Stimulated activated CD4-positive, alpha-beta T cell treated with anti-CD3 and anti-CD28 coated beads, Interleukin-2, amount 100 ng/mL, for 24 hours (primary cell): ENCODE measurements at places on chromosomes 7 and 10.
A peak's percentile ranks its signal among the peaks of the same experiment; 100 is the strongest.

DNA sequence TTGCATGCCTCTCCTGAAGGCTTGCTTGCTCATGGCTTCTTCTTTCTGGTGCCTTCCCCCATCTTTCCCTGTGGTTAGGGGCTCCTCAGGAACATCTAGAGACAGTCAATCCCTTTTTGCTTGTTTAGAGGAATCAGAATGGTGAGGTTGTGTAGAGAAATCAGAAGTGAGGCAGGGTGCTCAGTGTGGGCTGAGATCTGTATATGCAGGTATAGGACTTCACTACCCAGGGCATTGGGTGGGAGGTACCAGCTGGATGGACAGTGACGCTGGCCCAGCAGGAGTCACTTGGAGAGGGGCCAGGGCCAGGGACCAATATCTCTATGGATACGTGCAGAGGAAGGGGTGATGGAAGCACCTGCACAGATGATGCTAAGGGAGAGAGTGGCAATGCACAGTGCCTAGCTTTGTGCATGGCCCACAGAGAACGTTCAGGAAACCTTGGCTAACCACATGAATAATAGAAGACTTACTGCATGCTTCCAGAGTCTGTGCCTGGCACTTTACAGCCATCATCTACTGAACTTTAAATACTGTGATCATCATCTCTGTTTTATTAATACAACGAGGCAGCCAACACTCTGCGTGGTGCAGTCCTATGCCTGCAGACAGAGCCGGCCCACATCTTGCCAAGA is 255.2 kb downstream of the ABCA13 start:
- no peak for DNase-seq

- DNase-seq, result no peak
These were observed 5.8 kb upstream of the KCNH2 start for GRCh38 chr7:150983893-150984368.

DNA sequence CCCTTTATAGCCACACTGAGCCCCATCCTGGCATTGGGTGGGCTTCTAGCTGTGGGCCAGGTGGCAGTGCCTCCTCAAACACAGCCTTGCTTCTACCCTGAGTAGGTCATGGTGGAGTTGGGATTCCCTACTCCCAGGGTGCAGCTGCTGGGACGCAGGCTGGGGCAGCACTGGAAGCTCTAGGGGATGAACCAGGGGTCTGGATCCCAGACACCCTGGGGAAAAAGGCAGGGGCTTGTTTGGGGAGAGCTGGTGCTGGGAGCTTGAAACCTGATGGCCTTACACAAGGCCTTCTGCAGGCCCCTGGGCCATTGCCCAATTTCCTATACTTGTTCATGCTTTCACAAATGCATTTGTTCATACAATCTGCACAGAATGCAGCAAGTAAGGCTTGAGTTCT is 103.7 kb upstream of the CTBP2 start:
- DNase-seq, result no peak

DNA sequence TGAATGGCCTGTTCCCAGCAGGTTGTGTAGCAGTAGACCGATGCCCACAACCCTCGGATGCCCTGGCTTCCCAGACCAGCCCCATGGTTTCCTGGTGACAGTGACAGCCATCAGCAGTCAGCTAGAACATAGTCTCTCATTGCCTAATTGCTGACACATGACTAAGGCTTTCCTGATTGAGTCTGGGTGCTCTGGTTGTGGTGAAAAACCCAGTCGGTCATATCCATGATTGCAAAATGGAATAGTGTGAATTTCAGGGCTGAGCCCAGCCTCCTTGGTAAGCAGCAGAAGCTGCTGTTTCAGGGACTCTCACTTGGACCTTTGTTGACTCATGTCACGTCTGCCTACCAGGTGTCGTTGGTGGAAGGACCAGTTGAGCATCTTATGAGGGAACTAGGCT is 36.6 kb downstream of the POR start:
- no peak for DNase-seq

- DNase-seq, result no peak
These were observed 54.3 kb downstream of the LRRC18 start for GRCh38 chr10:48885376-48885775.

DNA sequence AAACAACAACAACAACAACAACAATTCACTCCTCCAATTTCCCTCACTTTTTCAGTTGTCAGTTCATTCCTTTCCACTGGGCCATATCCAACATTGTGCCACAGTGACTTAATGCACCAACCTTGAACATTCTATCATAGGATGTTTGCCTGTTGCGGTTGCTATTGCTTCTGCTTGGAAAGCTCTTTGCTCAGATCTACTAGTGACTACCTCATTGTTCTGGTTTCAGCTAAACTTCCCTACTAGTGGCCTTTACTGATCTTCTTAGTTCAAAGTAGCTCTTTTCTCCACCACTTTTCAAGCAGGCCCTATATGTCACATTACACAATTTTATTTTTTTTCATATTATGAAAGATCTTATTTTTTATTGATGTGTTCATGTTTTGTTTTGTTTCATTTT is 9.8 kb upstream of the STEAP4 start:
- no peak for DNase-seq

DNA sequence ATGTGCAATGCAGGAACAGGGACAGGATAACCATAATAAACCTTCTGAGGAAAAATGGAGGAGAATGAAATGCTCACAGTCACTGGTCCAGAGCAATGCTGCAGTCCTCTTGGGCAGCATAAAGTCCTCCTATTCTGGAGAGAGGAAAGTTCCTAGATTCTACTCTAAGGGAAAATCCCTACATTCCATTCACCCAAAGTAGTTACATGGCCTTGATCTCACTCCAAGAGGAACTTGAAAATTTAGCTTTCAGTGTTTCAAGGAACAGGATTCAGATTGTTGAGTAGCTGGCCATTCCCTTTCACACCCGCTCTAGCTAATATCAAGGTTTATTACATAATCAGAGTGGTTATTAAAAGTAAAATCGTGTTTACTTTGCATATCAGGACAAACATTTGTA is 168.3 kb downstream of the CHRM2 start:
- DNase-seq, result no peak

- DNase-seq, result no peak
These were observed 101.4 kb downstream of the GPAM start for GRCh38 chr10:112082120-112082519.

DNA sequence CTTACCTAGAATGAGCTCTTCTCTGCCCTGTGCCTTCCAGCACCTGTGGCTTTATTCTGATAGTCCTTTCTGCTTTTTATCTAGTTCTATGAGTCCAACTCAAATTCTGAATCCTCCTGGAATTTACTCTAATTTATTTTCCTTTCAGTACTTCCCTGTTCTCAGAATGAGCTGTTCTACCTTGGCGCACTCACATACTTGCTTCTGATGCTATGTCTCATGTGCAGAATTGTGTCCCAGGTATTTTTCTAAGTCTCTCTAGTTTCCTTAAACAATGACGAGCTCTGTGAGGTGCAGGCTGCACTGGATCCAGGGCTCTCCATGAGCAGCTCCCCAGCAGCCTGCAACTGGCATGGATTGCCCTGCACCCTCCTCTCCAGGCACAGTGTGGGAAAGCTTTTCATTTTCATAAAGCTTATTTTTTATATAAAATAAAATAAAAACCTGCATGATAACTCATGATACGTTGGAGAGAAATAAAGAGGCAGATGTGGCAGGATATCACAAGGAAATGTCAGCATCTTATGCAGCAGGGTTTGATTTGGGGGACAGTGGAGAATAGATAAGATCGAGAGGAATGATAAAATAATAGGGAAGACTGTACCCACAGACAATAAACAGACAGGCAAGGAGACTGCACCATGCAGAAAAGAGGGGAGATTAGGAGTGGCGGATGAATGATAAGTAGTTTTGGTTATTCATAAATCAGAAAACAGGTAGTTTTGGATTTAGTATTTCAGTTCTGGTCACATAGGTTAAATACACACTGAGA is 258.2 kb upstream of the POM121L12 start:
- DNase-seq, result no peak

DNA sequence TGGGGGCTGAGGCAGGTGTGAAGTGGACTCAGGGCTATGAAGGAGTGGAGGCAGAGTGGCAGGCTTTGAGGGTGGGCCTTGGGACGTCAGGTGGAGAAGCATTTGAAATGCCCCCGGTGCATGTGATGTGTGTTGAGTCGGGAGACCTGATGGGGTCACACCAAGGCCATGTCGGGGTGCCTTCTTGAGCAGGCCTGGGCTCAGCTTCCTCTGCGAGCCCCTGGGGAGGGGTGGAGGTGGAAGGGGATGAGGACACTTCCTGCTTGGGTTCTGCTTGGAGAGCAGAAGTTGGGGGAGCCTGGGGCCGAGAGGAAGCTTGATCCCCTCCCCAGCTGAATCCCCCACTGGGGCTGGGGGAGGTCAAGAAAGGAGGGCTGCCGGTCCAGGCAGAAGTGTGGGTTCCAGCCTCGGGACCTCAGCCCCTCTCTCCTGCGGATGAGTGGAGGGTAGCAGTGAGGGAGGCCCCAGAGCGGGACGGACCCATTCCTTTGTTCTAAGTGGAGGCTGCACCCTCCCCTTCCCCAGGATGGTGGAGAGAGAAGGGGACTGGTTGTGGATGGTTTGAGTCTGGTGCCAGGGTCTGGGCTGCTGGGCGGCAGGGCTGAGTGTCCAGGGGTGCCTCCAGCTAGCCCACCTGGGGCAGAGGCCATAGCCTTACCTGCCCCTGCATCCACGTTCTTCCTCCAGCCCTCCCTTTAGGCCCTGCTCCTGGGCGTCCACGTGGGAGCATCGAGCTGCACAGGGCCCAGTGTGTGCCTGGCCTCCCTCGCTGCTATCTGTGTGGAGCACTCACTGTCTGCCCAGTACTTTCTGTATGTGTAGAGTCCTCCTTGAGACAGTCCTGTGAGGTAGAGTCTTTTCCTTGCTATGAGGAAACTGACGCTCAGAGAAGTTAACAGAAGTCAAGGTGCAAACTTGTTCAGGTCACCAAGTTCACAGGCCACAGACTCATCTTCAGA is 36.7 kb downstream of the PRF1 start:
- DNase-seq, result no peak

DNA sequence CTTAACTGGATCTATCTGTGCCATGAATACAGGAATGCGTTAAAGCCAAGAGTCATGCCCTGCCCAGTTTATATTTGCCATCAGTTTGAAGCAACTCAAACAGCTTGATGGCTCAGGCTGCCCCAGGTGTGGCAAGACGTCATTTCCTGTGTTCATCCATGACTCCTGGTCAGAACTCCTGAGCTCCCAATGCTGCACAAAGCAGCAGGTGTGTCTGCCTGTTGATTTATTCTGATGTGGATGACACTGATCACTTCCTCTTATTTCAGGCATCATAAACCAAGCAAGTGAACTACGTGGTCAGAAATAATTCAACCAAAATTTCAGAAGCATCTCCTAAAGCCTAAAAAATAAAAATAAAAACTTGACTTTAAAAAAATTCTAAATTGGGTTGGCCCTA is 68.5 kb downstream of the EZH2 start:
- no peak for DNase-seq

GRCh38 chr10:42937048-42937447 is 139.8 kb upstream of the RET start:
- no peak for DNase-seq

DNA sequence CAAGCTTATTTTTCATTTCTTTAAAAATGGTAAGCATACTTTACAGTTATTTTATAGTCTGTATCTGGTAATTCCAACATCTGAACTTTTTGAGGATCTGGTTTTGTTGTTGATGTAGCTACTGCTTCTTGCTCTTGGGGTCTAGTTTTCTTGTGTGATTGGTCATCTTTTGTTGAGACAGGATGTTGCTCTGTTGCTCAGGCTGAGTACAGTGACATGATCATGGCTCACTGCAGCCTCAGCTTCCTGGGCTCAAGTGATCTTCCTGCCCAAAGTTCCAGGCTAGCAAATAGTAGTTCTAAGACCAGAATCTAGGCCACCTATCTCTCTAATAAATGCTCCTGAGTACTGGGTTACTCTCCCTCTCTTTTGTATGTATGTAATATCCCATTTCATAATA is 75.7 kb downstream of the NRCAM start:
- DNase-seq, result no peak

- no peak for DNase-seq
These were observed 131.5 kb upstream of the JCAD start for GRCh38 chr10:30190577-30191552.

GRCh38 chr10:22620140-22620857 is 94.1 kb downstream of the PIP4K2A start:
- no peak for DNase-seq

DNA sequence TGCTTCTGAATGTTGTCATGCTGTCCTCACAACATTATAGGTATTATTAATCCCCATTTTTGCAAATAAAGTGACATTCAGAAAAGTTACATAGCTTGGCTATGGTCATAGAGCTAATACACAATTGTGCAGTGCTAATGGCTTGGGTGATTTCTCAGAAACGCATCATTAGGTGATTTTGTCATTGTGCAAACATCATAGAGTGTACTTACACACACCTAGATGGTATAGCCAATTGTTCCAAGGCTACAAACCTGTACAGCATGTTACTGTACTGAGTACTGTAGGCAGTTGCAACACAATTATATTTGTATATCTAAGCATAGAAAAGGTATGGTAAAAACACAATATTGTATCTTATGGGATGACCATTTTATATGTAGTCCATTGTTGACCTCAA is 91.0 kb downstream of the BTAF1 start:
- DNase-seq, result no peak

GRCh38 chr7:116527521-116527920 is 2.7 kb downstream of the CAV1 start:
- no peak for DNase-seq

GRCh38 chr7:136134503-136134902 is 157.3 kb upstream of the MTPN start:
- no peak for DNase-seq

GRCh38 chr7:127629268-127629854 is 11.4 kb upstream of the PAX4 start:
- DNase-seq, result peak; percentile 55

DNA sequence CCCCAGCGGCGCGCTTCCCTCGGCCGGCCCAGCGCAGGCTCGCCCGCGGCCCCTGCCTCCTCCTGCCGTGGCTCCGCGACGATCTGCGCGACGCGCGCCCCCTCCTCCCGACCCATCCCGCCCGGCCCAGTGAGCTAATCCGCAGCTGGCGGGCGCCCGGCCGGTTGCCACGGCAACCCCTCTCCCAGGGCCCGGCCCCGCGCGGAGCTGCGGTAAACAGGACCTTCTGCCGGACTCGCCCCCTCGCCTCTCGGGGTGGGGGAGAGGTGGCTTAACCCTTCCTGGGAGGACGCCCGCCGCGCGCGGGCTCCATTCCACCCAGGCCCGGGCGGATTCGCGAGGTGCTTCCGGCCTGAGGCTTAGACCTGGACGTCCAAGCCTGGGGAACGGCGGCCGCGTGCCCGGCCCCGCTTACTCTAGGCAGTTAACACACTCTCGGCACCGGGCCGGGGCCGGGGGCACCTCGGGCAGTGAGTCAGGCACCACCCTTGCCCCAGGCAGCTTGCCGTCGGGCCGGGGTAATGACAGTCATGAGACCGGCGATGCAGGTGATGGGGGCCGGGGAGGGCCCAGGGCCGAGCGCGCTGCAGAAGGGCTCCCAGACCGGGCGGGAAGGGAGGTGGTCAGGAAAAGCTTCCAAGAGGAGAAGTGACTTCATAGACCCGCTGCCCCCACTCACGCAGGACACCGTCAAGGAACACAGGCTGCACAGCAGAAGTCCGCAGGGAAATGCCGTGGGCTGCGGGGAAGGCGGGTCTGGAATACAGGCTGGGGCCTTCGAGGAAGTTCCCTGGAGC is at the start of gene DENND2A:
Gene DENND2A (minus strand): TSS at position 87 of the 797 bp plus-strand sequence. CDS start 38,416 bp downstream, outside the sequence.
- DNase-seq, result no peak

GRCh38 chr7:155683098-155683497 is 38.6 kb downstream of the RBM33 start:
- no peak for DNase-seq
